ENCODE measurements at places on chromosomes 1 and 21.
A peak's percentile ranks its signal among the peaks of the same experiment; 100 is the strongest.

DNA sequence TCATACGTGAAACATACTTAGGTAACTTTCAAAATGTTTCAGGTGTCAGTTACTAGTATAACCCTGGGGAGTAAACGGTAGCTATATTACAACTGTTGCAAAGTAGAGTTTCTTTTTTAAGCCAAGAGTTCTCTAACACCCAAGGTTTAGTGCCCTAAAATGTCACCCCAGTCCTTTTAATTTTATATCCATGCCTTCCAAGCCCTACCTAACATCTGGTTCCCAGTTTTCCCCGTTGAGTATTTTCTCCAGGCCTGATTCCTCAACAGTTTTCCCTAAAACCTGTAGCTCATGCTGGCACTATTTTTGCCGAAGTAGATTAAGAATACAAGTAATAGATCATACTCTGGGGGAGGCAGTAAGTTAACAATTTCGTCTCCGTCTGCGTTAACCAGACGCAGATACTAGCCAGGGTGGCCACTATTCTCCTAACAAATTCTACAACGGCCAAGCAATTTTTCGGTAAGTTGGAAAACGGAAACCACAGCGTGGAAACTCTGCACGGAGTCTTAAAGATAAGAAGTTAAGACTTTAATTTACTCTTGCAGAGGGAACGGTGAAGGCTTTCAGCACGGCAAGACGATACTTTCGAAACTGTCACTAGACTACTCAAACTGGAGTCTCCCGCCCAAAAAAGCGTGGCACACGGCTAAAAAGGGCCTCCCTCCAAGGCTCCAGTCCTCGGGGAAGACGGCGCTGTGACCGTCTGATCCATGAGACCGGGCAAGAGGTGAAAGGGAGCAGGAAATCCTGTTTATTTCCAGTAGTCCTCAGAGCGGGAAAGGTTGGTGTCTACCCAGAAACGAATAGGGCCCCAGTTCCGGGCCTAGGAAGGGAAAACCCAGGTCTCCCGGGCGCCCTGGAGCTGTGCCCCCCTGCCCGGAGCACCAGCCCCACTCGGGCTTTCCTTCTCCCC lies 945 bp downstream of the SRSF4 start:
- DNase-seq = no peak

DNA sequence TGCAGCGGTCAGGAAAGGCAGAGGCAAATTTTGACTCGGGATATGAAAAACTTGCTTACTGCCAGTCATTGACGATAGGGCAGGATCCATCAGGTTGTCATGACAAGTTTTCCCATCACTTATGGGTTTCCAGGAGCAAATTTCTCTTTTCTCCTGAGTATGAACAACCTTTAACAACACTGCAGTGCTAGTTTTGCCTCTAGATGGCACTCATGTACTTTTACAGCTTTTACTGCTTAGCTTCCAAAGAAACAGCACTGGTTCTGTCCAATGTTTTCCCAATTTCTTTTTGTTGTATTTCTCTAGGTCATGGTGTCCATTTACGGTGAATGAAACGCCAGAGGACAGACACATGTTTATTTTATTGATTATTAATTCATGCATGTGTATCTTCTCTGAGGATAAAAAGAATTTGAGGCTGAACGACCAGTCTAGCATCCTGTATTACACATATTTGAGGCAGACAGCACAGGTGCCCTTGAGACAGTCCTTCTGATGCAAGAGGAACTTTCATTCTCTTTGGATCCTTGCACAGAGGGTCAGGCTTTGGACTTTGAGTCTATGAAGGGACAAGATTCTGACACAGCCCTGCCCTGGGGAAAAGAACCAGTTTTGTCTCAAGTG lies 112.3 kb upstream of the TRABD2B start:
- peak; percentile 68 for DNase-seq

GRCh38 chr21:24428591-24429199 lies 1178.6 kb downstream of the MRPL39 start:
- DNase-seq = no peak

GRCh38 chr1:179814546-179814838 lies 63.1 kb downstream of the TOR1AIP2 start:
- DNase-seq = no peak

DNA sequence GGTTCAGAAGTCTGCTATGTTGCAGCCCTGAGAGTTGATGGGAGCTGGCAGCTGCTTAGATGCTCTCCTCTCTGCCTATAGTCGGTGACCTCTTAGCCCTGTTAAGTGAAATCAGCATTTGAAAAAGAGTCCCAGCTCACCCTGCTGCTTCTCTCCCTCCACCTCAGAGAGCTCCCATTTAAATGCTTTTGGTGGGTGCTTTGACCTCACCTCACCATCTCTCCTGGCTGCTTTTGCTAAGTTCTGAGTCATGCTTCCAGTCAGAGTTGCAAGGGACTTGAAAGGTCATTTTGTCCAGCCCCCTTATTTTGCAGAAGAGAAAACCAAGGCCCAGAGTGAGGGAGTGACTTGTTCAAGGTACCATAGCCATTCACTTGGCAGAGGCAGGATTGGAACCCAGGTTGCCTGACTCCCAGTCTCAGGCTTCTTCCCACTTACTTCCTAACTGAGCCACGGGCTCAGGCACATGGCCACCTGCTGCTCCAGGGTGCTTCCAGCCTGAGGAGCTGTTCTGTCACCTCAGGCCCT lies 3.3 kb downstream of the MAPKAPK2 start:
- DNase-seq = no peak

DNA sequence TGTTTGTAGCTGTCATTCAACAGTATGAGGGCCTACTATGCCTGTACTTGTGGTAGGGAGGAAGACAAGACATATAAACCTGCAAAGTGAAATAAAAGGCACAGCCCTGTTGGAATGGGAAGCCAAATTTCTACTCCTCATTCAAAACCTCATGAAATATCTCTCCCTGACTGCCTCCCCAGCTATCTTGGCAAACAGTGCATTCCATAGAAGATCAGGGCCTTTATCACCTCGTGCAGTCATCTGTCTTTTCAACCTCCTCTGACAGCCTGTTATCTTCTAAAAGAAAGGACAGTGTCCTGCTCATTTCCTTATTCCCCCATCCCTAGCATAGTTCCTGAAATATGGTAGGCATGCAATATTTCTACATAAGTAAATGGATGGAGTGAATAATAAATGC lies 71.0 kb downstream of the SH3GLB1 start:
- DNase-seq = no peak

DNA sequence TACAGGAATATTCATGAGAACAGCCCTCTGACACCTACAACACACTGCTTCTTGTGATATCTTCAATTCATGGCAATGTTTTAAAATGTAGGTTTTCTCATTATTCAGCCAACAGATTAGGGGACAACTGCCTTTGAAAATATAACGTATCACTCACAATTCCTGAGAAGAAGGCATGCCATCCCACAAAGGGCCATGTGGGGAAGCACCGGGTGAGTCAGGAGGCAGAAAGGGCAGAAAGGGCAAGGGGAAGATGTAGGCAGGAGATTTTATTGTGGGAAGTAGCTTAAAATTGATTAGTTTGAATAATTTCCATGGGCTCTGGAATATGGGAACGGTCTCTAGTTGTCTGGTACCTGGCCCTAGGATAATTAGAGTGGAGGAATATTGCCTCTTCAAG lies 165.7 kb downstream of the HHIPL2 start:
- no peak for DNase-seq

DNA sequence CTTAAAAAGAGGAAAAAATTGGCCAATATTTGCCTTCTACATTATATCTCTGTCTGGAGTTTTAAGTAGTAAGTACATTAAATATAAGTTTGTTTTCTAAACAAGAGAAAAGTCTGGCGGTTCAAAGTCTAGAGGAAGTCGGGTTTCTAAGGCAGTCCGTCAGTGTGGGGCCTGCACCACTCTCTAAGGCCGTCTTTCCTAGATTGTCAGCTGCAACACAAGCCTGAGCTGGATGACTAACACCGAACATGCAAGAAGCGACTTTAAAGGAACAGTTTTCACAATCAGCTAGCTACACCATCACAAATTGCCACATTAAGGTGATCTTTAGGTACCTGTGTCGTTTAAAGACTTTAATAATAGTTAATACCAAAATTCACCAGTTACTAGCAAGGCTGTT lies 19.6 kb downstream of the CCSAP start:
- DNase-seq = no peak

DNA sequence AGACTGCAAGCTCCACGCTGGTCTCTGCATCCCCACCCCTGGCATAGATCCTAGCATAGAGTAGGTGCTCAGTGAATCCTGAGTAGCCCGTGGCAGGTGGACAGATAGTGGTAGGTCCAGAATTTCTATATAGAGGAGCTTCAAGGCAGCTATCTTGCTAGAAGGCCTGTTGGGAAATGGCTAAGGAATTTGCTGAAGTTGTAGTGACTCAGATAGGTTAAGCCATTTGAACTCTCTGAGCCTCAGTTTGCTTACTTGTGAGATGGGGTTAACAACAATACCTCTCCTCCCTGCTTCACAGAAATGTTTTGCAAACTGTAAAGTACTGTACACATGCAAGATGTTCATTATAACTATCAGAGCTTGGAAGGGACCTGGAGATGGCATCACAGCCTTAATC lies 23.4 kb upstream of the EPHB2 start:
- DNase-seq = no peak

DNA sequence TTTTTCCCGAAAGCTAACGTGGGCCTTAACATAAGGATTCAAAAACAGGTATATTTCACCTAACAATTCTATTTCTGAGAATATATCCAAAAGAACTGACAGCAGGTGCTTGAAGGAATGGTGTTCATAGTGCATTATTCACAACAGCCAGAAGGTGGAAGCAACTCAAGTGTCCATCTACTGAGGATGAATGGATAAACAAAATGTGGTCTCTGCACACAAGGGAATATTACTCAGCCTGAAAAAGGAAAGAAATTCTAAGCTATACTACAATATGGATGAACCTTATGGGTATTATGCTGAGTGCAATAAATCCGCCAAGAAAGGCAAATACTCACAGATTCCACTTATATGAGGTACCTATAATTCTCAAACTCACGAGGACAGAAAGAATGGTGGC lies 6.1 kb upstream of the RIPPLY3 start:
- no peak for DNase-seq

GRCh38 chr1:168829876-168830275 lies 100.9 kb upstream of the DPT start:
- no peak for DNase-seq

GRCh38 chr1:91700771-91701471 lies 185.0 kb downstream of the TGFBR3 start:
- DNase-seq = peak; percentile 7

- DNase-seq = no peak
Measured at GRCh38 chr1:15676010-15676409, 8.1 kb upstream of the PLEKHM2 start.

DNA sequence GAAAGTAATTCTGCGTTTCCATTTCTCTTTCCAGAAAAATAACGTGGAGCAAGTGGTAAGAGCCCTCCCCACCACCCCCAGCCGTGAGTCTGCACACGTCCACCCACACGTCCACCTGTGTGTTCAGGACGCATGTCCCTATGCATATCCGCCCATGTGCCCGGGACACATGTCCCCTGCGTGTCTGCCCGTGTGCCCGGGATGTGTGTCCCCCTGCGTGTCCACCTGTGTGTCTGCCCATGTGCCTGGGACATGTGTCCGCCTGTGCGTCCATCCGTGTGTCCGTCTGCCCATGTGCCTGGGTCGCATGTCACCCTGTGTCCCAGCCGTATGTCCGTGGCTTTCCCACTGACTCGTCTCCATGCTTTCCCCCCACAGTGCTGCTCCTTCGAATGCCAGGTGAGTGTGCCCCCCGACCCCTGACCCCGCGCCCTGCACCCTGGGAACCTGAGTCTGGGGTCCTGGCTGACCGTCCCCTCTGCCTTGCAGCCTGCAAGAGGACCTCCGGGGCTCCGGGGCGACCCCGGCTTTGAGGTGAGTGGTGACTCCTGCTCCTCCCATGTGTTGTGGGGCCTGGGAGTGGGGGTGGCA lies 5.6 kb downstream of the COL6A1 start:
- no peak for DNase-seq

DNA sequence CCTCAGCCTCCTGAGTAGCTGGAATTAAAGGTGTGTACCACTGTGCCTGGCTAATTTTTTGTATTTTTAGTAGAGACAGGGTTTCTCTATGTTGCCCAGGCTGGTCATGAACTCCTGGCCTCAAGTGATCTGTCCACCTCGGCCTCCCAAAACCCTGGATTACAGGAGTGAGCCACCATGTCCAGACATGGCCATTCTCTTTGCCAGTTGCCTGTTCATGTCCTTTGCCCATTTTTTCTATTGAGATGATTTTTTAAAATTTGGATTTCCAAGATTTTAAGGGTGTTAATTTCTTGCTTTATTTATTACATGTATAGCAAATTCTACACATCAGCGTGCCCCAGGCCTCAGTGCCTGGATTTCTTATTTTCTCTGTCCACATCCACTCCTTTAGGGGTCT lies 2.8 kb downstream of the POLR3GL start:
- no peak for DNase-seq

DNA sequence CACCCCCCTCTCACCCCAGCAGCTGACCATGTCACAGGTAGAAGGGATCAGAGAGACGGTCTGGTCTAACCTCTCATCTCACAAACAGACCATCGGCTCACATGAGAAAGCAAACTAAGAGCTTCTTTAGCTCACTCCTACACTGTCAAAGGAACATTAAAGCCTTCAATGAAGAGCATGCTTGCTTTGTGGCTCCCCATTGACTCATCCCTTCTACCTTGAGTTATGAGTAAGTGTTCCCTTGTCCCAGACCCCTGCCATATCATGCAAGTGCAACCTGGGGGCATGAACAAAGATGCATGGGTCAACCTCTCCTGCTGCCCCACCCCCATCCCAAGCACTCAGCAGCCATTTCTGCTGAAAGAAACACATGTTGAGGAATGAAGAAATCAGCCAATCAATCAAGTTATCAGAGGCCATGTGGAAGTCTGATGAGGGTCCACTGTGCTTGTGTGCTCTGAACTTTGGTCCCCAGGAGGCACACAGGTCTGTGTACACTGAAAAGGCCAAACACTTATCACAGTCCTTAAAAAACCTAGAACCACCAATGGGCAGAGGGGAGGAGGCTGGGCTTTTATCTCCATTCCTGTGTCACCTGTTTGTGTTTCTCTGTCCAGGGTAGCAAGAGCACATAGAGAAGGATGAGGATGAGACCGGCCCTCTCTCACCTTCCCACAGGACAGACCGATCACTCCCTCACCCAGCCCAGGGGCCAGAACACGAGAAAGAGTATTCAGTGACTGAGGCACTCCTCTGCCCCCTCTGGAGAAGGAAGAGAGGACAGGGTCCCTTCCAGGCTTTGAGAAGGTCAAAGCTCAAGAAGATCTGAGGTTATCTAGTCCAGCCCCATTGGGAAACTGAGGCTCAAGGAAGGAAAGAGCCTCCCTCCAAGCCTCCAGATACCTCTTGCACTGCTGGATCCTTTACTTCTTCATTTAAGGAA lies 9.5 kb downstream of the ETNK2 start:
- DNase-seq = no peak

DNA sequence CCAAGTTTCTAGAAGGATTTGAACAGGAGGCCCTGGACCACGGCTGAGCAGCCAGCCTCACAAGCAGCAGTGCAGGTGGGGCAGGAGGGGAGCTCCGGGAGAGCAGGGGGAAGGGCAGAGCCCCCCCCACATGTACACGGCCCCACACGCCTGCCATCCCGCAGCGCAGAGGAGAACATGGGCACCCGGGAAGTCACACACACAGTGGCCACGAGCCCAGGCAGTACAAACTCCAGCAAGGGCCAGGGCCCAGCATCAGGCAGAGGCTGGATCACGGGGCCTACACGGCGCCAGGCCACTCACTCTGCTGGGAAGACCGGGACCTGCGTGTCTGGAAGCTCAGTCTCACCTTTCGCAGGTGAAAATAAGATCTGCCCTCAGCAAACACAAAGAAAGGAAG lies 5.2 kb downstream of the SUMO3 start:
- DNase-seq = no peak

Data from T47D (cell line).